Activated CD4-positive, alpha-beta memory T cell treated with anti-CD3 and anti-CD28 coated beads, Interleukin-2, amount 10 ng/mL, durations not matched to agents 7 days and 5 days (primary cell): ENCODE measurements at places on chromosomes 12 and 14. TPM values are rescaled to one million over a fixed set of nuclear protein-coding genes. Genes with fewer than 3 reads are reported as not detected.

DNA sequence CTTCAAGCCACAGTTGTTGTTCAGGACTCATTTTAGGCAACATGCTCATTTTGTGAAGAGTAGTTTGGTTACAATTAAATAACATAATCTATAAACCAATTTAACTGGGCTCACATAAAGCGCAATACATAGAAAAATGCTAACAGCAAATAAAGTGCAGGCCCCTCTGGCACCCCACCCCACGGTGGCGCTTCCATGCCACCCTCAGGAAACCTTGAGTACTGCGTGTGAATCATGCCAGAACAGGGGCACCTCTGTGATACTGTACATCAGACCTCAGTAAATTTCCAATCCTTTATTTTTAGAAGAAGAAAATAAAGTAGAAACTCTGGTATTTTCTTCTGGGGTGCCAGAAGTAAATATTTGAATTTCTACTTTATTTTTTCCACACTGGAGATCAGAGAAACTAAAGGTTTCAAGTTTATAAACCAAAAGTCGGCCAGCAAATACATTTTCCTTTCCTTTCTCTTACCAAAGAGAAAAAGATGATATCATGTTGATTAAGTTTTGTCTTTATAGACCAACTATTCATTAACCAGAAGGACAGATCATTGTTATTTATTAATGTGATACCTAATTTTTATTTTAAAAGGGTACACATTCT lies 316.8 kb downstream of the PAWR start:
- DNase-seq: no peak

DNA sequence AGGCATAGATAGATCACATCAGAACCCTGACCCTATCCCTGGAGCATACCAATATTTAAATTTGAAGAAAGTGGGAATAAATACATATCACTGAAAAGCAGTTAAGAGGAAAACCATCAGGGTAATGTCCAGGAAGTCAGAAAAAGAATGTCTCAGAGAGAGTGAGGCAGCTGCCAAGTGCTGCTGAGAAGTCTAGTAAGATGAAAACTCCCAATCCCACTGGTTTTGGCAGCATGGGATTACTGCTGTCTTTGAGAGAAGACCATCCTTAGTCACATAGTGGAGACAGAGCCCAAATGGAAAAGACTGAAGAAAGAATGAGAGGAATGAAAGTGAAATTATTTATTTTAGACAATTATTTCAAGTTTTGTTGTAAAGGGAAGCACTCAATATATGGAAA lies 11.5 kb upstream of the TSPAN8 start:
- DNase-seq: no peak

GRCh38 chr12:41310367-41310766 lies 122.2 kb downstream of the PDZRN4 start:
- no peak for DNase-seq

- DNase-seq: no peak
Measured at GRCh38 chr12:50200552-50201273, 33.5 kb upstream of the CERS5 start.

The PAPLN gene
- total RNA-seq: 1.6 TPM
